ENCODE measurements at places on chromosomes 13 and 19. TPM values are rescaled to one million over a fixed set of nuclear protein-coding genes. Genes with fewer than 3 reads are reported as not detected.

TMEM221 gene
- total RNA-seq = 0.17 TPM

PDX1 gene
- total RNA-seq = not detected

RFPL4AL1 gene
- not detected for total RNA-seq

SLITRK1 gene
- not detected for total RNA-seq

GRWD1 gene
- 12.1 TPM for total RNA-seq

ZNF136 gene
- total RNA-seq = 9.2 TPM

NDUFA3 gene
- total RNA-seq = 10.3 TPM

ZNF382 gene
- total RNA-seq = 16.0 TPM

Measured in fibroblast of lung (primary cell).